Natural killer cell (primary cell): ENCODE measurements at places on chromosomes 2 and 18. TPM values are rescaled to one million over a fixed set of nuclear protein-coding genes. Genes with fewer than 3 reads are reported as not detected.

DNA sequence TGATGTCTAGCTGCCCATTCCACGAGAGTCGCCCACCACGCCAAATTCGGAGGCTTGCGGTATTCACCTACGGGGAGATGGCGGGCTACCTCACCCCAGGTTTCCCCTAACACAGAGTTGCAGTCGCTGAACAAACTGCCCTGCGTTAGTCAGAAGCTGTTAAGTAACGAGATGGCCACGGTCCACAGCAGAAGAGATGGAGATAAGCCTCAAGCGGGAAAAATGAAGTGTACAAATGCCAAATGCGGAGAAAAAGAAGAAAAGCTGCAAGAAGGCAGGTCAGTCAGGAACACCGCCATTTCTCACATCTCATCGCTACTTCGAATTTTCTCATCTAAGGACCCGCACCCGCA is 425 bp downstream of the ASB3 start:
- peak overlapping the region; percentile 85 for H3K4me3 ChIP-seq
- H3K27me3 ChIP-seq = no peaks in the 10 kb centered on the region
- H3K36me3 ChIP-seq = peaks cover 4% of the 10 kb centered on the region
- peak; percentile 58 for DNase-seq

DNA sequence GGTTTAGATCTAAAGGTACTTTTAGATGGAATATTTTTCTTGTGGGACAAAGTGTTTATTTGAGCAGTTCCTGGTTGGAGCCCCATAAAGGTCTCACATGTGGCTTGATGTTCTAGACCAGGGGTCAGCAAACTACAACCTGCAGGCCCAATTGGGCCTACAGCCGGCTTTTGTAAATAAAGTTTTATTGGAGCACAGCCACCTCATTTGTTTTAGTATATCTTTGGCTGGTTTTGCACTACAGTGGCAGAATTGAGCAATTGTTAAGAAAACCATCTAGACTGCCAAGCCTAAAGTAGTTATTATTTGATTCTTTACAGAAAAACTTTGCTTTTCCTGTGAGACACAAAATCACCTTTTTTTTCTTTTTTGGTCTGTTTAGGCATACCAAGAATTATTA is 41.6 kb downstream of the NDC80 start:
- H3K27me3 ChIP-seq = no peaks in the 10 kb centered on the region
- no peaks in the 10 kb centered on the region for H3K4me1 ChIP-seq
- H3K27ac ChIP-seq = no peak overlapping the region
- no peak for DNase-seq

GRCh38 chr2:85853499-85854165 is 35.2 kb downstream of the ST3GAL5 start:
- no peaks in the 10 kb centered on the region for H3K27me3 ChIP-seq
- H3K4me3 ChIP-seq = peak overlapping the region; percentile 12
- H3K27ac ChIP-seq = peak overlapping the region; percentile 100
- peaks cover 61% of the 10 kb centered on the region for H3K4me1 ChIP-seq
- peak; percentile 82 for DNase-seq

GRCh38 chr2:56476509-56477071 is 292.8 kb downstream of the CCDC85A start:
- H3K27me3 ChIP-seq = no peaks in the 10 kb centered on the region
- no peak for DNase-seq
- H3K4me1 ChIP-seq = no peaks in the 10 kb centered on the region
- H3K36me3 ChIP-seq = no peaks in the 10 kb centered on the region
- no peak overlapping the region for H3K27ac ChIP-seq

DNA sequence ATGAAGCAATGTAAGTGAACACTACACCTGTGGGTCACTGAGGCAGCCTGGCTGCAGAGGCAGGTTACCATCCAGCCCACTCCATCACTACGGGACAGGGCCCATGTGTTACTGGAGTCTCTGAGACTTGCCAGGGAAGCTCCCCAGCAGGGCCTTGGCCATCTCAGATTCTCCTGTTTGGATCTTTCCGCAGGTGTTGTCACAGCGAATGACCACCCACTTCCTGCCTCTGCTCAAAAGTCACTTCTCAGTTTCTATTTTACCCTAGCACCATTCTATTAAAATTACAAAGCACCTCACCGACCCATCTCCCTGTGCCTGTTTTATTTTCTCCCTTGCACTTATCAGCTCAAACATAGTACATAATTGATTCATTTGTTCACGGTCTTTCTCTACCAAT is 34.5 kb upstream of the L3MBTL4 start:
- no peaks in the 10 kb centered on the region for H3K4me1 ChIP-seq
- no peak for DNase-seq
- no peak overlapping the region for H3K4me3 ChIP-seq
- H3K36me3 ChIP-seq = no peaks in the 10 kb centered on the region
- H3K27me3 ChIP-seq = no peaks in the 10 kb centered on the region

DNA sequence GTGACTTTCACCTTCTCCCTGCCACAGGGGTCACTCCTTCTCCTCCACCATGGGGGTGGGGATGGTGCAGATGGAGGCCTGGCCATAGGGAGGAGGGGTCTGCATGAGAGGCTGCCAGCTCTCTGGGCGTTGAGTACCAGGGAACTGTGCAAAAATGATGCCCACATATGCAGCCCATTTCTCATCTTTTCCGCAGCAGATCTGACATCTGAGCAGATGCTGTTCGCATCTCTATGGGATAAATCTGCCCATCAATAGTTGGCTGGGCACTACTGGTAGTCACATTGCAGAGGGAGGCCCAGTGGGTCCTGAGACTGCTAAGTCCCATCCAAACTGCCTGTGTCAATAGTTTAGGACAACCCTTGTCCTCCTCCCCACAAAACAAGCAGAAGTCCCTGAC is 45.9 kb upstream of the LGALSL start:
- no peaks in the 10 kb centered on the region for H3K36me3 ChIP-seq

GRCh38 chr18:44626807-44627206 is 53.9 kb upstream of the SETBP1 start:
- H3K27me3 ChIP-seq = no peaks in the 10 kb centered on the region
- H3K4me1 ChIP-seq = no peaks in the 10 kb centered on the region
- H3K4me3 ChIP-seq = no peak overlapping the region
- no peak for DNase-seq

DNA sequence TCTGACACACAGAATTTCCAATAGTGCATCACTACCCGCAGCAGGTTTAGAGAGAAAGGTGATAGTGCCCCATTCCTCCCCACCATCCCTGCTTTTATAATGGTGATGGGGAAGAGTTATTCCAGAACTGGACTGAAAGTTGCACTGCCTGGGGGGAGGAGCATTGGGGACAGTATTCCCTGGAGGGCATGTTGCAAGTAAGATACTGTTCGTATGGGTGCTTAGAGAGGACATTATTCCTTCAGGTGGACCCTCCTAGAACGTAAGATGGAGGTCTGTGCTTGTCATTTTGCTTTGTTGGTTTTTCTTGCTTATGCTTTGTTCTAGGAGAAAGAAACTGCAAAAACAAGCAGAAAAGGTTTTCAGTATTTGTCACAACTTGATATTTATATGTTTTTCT is 23.7 kb downstream of the MRPS9 start:
- H3K4me3 ChIP-seq = no peak overlapping the region
- no peak for DNase-seq
- no peaks in the 10 kb centered on the region for H3K4me1 ChIP-seq
- H3K27ac ChIP-seq = no peak overlapping the region

DNA sequence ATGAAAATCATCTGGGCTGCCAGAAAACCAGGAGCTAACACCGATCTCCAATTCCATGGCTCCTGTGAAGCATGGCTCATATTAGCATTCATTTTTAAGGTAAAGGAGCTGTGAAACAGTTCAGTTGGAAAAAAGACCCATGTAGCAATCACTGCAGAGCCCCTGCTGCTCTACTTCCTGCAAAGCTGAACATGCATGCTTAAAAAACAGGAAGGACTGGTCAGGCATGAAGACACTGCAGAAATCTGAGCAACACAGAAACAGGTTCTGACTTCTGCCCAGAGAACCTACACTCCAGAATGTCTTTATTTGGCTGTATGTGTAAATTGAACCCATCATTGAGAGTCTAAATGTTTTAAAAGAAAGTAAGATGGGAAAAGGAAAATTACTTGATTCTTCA is 950.6 kb downstream of the DCDC2C start:
- H3K4me3 ChIP-seq = no peak overlapping the region
- no peaks in the 10 kb centered on the region for H3K4me1 ChIP-seq
- no peaks in the 10 kb centered on the region for H3K27me3 ChIP-seq
- no peak overlapping the region for H3K27ac ChIP-seq
- no peaks in the 10 kb centered on the region for H3K36me3 ChIP-seq

DNA sequence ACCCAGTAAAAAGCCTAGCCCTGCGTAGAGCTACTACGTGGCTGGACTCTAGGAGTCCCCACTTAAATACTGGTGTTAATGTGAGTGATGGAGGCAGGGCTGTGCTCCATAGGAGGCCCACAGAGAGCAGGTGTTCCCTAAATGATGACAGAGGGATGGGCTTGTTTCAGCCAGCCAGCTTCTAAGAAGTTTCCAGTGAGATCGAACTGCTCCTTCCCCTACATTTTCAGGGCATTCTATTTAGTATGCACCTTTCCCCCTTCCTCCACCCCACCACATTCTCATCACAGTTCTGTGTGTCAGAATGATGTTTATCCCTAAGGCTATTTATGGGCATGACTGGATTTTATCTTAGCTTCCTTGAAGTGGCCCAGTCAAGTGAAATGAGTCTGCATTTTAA is 213.0 kb downstream of the TRIB2 start:
- H3K27ac ChIP-seq = no peak overlapping the region
- H3K27me3 ChIP-seq = no peaks in the 10 kb centered on the region
- H3K36me3 ChIP-seq = no peaks in the 10 kb centered on the region
- H3K4me1 ChIP-seq = no peaks in the 10 kb centered on the region
- H3K4me3 ChIP-seq = no peak overlapping the region

DNA sequence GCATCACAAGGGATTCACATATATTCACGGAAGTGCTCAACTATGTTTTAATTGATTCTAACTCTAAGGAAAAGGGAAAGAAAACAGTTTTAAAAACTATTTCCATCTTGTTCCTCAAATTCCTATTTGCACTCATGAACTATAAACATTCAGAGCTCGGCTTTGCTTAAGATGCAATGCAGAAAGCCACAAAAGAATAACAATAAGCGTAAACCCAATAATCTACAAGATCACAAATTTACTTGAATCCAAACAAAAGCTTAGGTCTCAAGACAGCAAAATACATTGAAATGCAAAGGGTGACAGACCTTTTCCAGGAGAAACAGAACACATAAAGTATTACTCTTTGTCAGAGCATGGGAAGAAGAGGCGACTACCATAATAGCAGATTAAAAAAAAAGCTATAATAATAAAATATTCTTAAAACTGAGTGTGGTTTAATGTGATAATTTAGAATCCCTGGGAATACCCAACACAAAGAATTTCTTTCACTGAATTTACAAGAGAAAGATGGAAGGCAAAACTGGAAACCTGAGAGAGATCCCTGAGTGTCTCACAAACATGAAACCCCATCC is 1094.9 kb downstream of the LRP1B start:
- no peaks in the 10 kb centered on the region for H3K4me1 ChIP-seq
- H3K27ac ChIP-seq = no peak overlapping the region
- no peaks in the 10 kb centered on the region for H3K27me3 ChIP-seq
- DNase-seq = no peak
- H3K4me3 ChIP-seq = no peak overlapping the region

DNA sequence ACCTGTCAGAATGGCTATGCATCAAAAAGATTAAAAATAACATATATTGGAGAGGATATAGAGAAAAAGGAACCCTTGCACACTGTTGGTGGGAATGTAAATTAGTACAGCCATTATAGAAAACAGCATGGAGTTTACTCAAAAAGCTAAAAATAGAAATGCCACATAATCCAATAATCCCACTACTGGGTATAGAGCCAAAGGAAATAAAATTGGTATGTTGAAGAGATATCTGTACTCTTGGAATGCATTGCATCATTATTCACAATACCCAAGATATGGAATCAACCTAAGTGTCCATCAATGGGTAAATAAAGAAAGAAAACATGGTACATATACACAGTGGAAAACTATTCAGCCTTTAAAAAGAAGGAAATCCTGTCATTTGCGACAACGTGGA is 77.2 kb downstream of the C1D start:
- H3K36me3 ChIP-seq = no peaks in the 10 kb centered on the region
- no peaks in the 10 kb centered on the region for H3K4me1 ChIP-seq
- H3K27me3 ChIP-seq = no peaks in the 10 kb centered on the region

DNA sequence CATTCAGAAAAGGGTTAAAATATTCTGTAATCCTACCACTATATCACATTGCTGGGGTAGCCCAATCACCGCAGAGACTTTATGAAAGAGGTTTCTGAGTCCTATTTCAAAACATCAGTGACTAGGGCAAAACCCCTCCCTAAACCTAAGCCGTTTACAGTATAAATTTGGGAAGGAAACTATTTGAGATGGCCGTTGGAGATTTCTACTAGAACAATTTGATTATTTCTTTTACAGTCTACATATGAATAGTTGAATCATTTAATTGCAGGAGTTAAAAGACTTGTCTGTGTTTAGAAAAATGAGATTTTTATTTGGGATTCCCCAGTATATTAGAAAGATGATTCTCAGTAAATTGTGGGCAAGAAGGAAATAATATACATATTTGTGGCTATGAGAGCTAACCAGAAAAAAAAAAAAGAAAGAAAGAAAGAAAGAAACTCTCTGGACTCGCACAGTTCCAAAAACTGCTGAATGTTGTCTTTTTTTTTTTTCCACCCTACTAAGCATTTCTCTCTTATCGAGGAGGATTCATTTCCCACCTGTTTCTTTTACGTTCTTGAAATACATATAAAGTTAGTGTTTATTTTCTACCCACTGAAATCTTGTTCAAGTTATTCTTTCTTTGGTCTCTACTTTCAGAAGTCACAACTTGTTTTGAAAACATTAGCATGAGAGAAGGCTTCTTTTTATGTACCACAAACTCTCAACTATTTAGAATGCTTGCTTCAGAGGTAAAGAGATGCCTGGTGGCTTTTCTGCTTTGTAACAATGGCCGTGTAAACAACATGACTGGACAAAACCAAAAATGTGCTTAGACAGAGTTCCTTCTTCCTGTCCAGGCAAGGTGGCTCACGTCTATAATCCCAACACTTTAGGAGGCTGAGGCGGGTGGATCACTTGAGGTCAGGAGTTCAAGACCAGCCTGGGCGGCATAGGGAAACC is 65.9 kb downstream of the BCL2 start:
- no peak overlapping the region for H3K27ac ChIP-seq
- H3K4me3 ChIP-seq = no peak overlapping the region
- no peak for DNase-seq
- H3K4me1 ChIP-seq = peaks cover 21% of the 10 kb centered on the region
- no peaks in the 10 kb centered on the region for H3K27me3 ChIP-seq

GRCh38 chr2:43276962-43277391 is 50.6 kb upstream of the ZFP36L2 start:
- H3K27me3 ChIP-seq = no peaks in the 10 kb centered on the region
- peaks cover 19% of the 10 kb centered on the region for H3K36me3 ChIP-seq
- no peak overlapping the region for H3K27ac ChIP-seq
- H3K4me3 ChIP-seq = no peak overlapping the region
- H3K4me1 ChIP-seq = no peaks in the 10 kb centered on the region

Gene DBI
- 85.1 TPM for total RNA-seq

Gene CPO
- total RNA-seq = not detected

Gene LPIN1
- 95.0 TPM for total RNA-seq

Gene CRYBA2
- not detected for total RNA-seq

Gene DSG2
- total RNA-seq = 0.05 TPM
